ENCODE measurements at places on chromosomes 5 and 9.
A peak's percentile ranks its signal among the peaks of the same experiment; 100 is the strongest.

DNA sequence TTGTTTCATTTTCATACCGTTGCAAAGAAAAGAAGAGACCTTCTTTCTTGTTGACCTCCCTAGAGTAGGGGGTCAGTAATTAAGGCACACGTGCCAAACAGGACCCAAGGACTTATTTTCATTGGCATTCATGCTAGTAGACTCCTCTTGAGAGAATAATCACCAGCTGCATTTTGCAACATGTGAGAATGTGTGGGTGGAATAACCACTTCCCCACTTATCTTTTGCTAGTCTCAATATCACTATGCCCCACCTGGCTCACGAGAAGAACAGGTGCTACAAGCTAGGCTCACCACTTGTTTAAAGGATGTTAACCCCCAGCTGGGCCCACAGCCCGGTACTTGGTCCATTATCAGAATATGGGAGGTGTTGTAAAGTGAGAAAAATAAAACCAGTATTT is 460.7 kb upstream of the MEF2C start:
- peak; percentile 39 for DNase-seq

DNA sequence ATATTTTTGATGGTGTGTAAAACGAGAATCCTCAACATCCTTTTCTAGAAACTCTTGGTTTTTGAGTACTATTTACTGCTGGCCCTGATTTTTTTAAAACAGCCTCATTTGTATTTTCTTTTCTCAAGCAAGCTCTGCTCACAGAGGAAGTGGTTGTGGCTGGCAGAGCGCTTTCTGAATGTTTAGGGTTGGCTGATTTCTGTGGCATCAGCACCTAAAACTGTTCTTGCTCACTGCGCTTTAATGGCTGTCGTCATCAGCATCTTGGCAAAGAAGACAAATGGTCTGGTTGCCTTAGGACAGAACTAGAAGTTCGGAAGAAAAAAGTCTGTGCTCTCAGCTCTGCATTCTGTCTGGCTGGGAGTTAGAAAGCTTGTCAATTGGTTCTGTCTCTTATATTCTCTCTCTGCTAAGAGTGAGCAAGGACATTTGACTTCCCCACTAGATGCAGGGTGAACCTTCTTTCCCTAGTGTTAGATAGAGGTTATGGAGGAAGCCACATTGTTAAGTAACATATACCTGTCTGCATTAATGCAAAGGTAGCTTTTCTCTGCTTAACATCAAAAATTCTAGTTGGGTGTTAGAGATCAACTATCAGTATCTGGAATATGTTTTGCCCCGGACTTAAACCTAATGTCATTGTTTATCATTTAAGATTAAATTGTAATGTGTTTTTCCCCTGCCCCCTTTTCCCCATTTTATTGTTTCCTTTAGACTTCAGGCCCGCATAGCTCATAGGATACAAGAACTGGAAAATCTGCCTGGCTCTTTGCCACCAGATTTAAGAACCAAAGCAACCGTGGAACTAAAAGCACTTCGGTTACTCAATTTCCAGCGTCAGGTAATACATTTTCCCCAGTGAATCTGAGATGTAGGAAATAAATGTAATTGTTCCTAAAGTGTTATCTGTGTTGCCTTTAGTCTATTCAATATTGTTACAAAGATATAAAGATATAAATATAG is 39.0 kb downstream of the SMARCA2 start:
- no peak for DNase-seq

GRCh38 chr9:88794100-88794499 is 197.2 kb upstream of the S1PR3 start:
- DNase-seq, result no peak

DNA sequence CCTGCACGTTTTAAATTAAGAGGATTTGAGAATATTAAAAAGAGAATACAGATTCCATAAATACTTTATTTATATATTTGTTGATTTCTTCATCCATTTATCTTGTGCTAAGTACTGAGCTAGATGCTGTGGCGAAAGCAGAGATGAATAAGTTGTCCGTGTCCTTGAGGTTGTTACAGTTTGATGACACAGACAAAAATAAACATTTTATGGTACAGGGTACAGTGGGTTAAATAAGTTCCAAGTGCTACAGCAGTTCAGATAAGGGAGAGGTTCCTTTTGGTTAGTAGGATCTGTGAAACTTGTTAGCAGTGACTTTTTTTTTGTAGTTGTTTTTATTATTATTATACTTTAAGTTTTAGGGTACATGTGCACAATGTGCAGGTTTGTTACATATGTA is 50.2 kb downstream of the MACIR start:
- DNase-seq, result no peak

DNA sequence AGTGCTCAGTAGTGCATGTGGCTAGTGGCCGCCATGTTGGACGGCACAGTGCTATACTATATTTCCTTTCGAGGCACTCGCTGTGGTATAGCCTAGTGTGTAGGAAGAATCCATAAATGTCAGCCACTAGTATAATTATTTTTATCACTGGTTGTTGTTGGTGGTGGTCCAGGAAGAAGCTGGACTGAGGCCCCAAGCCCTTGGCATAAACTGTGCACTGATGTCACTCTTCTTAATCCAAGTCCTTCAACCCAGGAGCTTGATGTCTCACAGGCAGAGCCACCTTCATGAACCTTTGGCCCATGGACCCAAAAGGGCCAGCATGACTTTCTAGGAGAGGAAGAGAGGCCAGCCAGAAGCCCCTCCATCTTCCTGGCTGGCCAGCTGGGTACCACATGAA is 32.5 kb upstream of the SYNPO start:
- no peak for DNase-seq

DNA sequence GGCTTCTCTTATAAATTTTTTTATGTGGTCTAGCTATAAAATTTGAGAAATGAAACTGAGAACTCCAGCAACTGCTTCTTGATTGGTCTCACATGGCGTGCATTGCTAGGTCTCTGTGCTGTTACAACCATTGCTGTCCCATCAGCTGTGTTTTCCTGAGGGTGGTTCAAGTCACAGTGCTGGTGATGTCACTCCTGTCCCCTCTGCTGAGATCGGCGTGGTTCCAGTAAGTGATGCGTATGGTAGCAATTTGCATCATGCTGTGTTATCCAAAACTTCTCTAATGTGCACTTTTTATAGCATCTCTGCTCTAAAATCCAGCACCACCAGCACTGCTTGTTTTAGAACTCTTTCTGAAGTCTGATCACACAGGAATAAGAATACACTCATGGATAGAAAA is 112.6 kb upstream of the ZNF608 start:
- no peak for DNase-seq

- no peak for DNase-seq
Observed at GRCh38 chr5:39395521-39395920, 29.3 kb downstream of the DAB2 start.

- DNase-seq, result no peak
Observed at GRCh38 chr5:18281947-18282581, 647.8 kb downstream of the TAF11L14 start.

DNA sequence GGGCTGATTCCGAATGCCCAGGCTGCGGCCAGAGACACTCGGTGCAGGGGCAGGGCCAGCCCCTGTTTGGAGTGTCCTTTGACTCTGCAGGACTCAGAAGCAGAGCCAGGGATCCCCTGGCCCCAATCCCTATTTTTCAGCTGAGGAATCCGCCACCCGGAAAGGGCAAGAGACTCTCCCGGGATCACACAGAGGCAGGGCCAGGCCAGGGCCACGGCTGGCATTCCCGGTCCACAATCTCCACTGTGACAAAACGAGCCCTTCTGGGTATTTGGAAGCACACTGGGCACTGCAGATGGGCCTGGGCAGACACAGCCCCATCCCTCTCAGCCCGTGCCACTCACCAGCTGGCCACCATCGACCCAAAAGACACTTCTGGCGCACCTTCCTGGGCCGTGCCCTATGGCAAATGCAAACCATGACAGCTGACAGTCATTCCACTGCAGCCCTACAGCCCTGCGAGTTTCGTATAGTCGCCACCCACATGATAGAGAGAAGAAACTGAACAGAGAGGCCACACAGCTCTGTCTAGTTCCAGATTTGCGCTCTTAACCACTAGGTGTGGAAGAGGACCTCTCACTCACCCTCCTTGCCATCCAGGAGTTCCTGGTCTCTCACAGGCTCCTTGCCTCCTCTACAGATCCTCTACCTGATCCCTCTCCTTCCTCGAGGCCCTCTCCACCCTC is 13.3 kb downstream of the NR5A1 start:
- no peak for DNase-seq

DNA sequence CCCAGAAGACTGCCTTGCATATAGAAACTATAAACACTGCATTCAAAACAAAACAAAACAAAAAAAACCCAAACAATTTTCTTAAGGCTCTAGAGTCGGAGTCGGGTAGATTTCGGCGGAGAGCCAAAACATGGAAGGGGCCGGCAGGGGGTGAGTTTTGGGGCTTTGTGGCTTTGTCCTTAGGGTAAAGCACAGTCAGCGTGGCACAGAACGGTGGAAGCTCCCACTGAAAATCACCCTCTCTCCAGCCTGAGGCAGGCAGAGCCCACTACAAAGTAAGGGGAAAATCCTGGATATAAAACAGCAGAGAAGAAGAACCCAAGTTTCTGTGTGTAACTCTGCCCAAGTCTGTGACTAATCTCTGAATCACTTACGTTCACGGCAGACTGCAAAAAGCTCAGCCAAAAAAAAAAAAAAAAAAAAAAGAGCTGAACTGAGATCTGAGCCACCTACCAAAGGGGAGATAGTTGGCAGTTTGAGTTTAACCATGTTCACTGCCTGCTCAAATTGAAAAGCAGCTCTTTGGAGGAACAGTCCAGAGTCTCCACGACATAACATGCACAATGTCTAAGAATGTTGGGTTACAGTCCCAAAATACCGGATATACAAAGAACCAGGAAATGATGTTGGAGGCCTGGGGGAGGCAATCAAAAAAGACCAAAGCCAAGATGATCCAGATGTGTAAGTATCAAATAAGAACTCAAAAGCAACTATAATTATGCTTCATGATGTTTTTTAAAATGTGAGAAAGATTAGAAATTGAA is 26.6 kb upstream of the OR2K2 start:
- no peak for DNase-seq

DNA sequence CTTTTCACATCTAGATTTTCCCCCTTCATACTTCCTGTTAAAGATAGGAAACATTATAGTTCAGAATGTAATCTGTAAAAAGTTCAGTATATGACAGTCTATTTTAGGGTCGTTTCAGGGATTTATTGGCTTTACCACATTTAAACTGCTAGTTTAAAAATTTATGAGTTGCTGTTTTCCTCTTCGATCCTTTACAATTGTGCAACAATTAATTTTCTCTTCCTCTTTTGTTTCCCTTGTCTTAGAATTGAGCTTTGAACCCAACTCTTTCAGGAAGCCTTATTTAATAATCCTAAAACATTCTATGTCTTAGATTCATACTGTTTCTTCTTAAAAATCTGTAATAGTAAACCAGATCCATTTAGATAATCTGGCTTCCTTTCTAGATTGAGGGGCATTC is 16.4 kb downstream of the ZSWIM6 start:
- DNase-seq, result no peak

- DNase-seq, result no peak
Observed at GRCh38 chr9:128702949-128703615, 779 bp downstream of the PKN3 start.

- no peak for DNase-seq
Observed at GRCh38 chr9:21287280-21287679, 17.8 kb downstream of the IFNA5 start.

- DNase-seq, result no peak
Observed at GRCh38 chr9:83271665-83272071, 208.7 kb upstream of the RASEF start.

DNA sequence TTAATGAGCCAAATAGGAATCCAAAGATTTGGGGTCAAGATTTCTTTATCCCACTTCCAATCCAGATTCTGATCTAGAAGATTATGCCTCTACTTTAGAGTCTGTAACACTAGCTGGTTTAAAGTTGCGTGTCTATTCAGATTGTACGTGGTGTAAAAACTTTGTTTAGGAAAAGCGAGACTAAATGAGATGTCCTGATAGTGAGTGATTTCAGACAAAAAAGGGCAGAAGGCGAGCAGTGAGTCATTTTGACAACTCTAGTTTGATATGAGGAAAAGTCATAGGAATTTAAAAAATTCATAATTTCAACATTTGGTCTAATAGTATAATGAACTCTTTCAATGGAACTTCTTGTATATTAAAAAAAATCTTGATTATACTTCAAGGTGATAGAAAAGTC is 119.6 kb upstream of the KLF9 start:
- DNase-seq, result no peak

DNA sequence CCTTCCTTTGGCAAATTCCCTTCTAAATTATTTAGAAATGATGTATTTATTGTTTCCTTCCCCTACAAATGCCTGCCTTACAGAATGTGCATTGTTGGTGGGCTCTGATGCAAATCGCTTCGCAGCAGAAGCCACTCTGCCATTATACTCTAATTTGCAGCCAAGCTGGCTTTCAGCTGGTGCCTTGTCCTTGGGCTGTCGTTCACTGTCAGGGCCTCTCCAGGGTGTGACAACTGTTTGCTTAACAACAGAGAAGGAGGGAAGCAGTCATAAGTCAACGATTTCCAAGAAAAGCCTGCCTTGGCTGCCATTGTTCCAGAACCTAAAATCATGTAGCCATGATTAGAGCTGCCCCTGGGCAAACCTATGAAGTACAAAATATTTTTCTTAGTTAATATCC is 260.1 kb upstream of the RGMB start:
- no peak for DNase-seq

GRCh38 chr9:123537809-123538208 is 181.8 kb downstream of the CRB2 start:
- no peak for DNase-seq

DNA sequence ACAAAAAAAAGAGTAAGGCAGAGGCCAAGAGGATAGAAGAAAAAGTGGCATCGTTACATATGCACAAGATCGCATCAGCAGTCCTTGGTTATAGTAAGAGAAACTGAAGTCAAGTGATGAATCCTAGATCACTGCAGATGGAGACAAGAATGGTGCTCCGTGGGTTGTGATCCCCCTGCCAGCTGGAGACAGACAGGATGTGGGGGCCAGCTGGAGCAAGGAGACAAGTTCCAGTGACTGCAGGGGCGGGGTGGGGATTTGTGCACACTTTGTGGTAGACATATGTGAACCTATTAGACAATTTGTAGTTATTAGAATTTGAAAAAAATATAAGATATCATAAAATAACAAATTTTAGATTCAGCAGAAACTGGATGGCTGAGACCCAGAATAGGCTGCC is 697.9 kb upstream of the ADAMTS16 start:
- DNase-seq, result no peak

GRCh38 chr5:54645882-54646355 is 128.4 kb downstream of the SNX18 start:
- DNase-seq, result no peak
